Colonic mucosa (tissue), 4 donors: ENCODE measurements at places on chromosomes 5 and 9.

DNA sequence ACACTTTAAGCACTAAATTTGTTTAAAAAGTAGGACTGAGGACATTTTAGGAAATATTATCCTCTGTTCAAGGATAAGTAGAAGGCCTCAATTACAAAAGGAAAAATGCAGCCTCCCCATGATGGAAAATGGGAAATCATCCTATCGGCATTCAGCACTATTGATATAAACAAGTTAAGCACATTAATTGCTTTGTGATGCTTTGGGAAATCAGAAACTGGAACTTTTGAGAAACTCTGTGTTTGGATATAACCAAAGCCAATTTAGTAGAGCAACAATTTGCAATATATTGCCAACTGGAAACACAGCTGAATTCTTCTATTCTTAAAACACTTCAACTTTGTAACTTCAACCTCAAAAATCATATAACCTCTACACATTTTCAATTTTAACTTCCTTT, 65.2 kb upstream of the PTGER4 start:
- DNase-seq, result no peak

GRCh38 chr5:108588323-108588722, 159.4 kb upstream of the FER start:
- no peak for DNase-seq

GRCh38 chr9:136839229-136840139, 2.8 kb upstream of the AJM1 start:
- DNase-seq, result no peak

- no peak for DNase-seq
Measured at GRCh38 chr5:177349362-177349647, 2.2 kb downstream of the LMAN2 start.
